ENCODE measurements at places on chromosomes 6 and 20.

GRCh38 chr6:5457983-5458683 is 196.8 kb downstream of the FARS2 start:
- no peak for ATAC-seq

DNA sequence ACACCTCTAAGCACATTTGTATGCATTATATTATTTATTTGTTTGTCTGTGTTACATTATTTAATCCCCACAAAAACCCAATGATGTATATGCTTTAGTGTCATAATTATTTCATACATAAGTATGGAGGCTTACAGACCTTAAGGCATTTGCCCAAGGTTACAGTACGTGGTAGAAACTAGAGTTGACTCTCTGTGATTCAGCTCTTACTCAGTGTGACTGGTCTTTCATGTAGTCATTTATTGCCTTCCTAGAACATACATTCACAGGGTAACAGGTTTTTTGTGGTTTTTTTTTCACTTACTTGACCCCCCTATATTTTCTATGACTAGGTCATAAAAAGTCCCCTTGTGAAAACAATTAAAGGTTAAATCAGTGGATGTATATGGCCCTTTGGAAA is 566.8 kb downstream of the TFAP2A start:
- ATAC-seq, result no peak

GRCh38 chr6:150177952-150178520 is 35.2 kb downstream of the PPP1R14C start:
- ATAC-seq, result no peak

- ATAC-seq, result peak; percentile 6
These were observed 1.3 kb upstream of the PTK6 start for GRCh38 chr20:63538204-63539091.

DNA sequence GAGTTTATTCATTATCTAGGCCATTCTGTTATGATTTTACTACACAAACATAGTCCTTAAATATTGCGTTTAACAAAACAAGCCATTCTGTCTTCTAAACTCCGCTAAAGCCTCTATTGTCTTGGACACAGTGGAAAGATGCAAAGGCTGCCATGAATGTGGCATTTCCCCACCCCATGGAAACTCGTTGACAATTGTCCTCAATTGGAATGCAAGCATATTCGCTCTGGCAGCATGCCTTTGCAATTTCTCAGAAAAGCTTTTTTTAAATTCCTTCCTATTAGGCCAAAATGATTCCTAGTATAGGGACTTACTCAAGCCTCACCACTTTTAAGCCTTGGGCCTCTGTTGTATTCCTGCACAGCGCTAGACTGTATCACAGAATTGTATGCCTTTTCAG is 22.8 kb downstream of the OR2A4 start:
- ATAC-seq, result no peak

- ATAC-seq, result no peak
These were observed 4.0 kb downstream of the RNF24 start for GRCh38 chr20:4011226-4011975.

- ATAC-seq, result no peak
These were observed 149.5 kb upstream of the SLC22A16 start for GRCh38 chr6:110625883-110626282.

GRCh38 chr6:100309174-100309573 is 155.5 kb downstream of the SIM1 start:
- no peak for ATAC-seq

GRCh38 chr20:24956001-24956841 is 7.2 kb downstream of the CST7 start:
- ATAC-seq, result no peak

- ATAC-seq, result no peak
These were observed 82.7 kb upstream of the DUSP22 start for GRCh38 chr6:209432-210103.

- no peak for ATAC-seq
These were observed 30.1 kb downstream of the CDYL start for GRCh38 chr6:4806337-4806725.

- no peak for ATAC-seq
These were observed 11.4 kb downstream of the CTSZ start for GRCh38 chr20:58995461-58996225.

DNA sequence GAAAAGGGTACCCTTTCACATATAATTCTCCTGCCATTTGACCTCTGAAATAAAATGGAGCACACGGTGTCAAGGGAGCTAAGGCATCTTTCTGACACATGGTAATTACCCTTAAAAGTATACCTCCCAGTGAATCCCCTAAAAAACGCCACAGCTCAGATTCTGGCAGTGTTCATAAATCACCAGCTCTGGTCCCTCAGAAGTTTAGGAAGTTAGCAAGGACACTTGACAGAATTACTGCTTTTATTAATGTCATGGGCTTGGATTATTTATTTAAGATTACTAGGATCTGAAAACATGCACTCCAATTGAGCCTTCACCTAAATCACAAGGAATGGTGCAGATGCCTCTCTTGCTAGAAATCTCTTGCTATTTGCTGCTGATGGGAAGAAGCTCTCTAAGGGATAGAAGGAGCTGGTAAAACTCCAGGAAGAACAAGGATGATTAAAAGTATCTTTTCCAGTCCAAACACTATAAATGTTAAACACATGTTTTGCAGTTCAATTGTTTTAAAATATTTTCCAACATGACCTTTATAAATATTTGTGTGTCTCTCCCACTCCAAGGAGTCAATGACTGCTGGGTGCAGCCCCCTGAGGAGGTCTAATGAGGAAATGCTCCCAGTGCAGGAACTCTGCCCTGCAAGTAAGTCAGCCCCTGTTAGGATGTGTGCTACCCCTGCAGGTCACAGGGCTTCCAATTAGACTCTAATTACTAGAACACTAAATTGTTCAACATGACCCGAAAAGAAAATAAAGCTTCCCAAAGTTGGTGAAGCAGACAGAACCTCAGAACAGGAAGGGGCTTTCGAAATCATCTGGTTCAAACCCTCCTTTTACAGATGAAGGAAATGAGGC is 230.3 kb downstream of the TFAP2A start:
- ATAC-seq, result no peak
